Natural killer cell treated with Interleukin-12 subunit alpha and Interleukin-12 subunit beta and Interleukin-15 and Interleukin-18, amount 100 ng/mL, for 72 hours (primary cell): ENCODE measurements at places on chromosomes 2 and 18.

- no peak for DNase-seq
Observed at GRCh38 chr2:169619946-169620345, 35.8 kb downstream of the PPIG start.

GRCh38 chr2:126664639-126665038, 8.7 kb downstream of the GYPC start:
- no peak for DNase-seq

- no peak for DNase-seq
Observed at GRCh38 chr2:7450833-7451190, 533.6 kb downstream of the RNF144A start.

DNA sequence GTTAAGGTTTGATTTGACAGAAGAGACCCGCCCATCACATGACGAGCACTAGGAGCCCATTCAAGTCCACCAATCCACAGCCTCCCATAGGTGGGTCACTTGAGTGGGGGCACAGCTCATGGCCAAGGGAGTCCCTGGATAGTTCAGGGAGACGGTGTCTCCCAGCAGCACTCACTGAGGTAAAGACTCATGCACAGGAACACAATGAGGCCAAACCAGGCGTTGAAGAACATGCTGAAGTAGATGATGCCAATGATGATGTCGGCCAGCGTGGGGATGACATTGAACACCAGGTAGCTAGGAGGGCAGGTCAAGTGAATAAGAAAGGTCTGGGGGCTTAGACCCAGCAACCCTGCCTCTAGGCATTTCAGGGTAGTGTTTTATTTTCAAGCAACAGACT, 4.0 kb downstream of the ABCB6 start:
- no peak for DNase-seq

- no peak for DNase-seq
Observed at GRCh38 chr2:233124421-233125080, 64.4 kb downstream of the INPP5D start.

GRCh38 chr2:111005821-111006220, 114.9 kb upstream of the BCL2L11 start:
- no peak for DNase-seq

GRCh38 chr2:13758412-13758811, 874.1 kb upstream of the LRATD1 start:
- DNase-seq: no peak

DNA sequence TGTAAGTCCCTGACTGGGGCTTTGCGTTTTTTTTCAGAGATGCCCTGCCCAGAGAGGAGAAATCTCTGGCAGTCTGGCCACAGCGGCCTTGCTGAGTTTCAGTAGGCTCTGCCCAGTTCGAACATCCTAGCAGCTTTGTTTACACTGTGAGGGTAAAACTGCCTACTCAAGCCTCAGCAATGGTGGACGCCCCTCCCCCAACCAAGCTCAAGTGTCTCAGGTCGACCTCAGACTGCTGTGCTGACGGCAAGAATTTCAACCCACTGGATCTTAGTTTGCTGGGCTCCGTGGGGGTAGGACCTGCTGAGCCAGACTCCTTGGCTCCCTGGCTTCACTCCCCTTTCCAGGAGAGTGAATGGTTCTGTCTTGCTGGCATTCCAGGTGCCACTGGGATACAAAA, 31.7 kb downstream of the L3MBTL4 start:
- DNase-seq: no peak

DNA sequence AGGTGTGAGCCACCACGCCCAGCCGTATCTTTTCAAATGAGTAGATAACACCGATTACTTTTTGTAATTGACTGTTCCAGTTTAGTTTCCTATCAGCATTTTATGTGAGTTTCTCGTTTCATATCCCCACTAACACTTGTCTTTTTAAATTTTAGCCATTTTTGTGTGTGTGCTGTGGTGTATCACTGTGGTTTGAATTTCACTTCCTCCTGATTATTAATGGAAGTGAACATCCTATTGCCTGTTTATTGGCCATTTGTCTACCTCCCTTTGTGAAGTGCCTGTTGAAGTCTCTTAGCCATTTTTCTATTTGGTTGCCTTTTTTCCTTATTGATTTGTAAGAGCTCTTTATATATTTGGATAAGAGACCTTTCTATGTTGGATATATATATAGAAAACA, 91.7 kb upstream of the STON1 start:
- no peak for DNase-seq

DNA sequence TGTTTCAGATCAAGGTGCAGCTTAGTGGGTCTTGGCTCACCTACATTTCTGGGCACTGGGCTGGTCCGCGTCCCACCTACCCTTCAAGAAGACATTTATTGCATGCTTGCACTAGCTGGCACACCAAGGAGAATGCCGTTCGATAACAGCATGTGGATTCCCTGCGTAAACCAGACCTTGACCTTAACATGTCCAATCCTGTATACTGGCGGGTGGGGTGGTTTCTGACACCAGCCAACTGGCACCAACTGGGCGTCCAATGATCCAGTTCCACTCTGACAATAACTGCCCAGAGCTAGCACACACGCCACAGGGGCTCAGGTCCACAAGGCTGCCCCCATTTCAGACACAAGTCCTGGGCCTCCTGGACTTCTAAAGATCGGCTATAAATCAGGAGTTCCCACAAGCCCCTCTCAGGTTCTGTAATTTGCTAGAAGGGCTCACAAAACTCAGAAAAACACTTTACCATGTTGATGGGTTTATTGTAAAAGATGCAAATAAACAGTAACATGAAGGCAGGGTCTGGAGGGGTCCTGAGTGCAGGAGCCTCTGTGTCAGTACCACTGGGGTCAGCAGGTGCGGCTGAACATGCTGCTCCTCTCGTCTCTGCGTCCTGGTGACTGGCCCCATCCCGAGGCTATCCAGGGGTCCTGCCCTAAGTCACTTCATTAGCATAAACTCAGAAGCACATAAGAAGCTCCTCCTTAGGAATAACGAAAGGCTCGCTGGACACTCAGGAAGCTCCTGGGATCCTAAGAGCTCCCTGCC, 161.8 kb downstream of the HDAC4 start:
- DNase-seq: no peak

DNA sequence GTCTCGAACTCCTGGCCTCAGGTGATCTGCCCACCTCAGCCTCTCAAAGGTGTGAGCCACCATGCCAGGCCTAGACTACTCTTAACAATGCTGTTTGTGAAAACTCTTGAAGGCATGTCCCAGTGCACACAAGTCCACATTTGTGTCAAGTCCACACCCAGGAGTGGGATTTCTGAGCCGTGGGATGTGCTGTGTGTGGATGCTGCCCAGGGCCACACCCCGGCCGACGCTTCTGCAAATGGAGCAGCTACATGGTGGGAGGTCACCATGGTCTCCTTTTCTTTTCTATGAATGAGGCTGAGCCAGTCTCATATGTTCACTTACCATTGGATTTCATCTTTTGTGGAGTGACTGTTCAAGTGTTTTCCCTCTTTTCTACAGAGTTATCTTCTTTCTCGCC, 15.8 kb downstream of the SNED1 start:
- no peak for DNase-seq

- DNase-seq: no peak
Observed at GRCh38 chr2:86292571-86293515, 44.6 kb downstream of the REEP1 start.

DNA sequence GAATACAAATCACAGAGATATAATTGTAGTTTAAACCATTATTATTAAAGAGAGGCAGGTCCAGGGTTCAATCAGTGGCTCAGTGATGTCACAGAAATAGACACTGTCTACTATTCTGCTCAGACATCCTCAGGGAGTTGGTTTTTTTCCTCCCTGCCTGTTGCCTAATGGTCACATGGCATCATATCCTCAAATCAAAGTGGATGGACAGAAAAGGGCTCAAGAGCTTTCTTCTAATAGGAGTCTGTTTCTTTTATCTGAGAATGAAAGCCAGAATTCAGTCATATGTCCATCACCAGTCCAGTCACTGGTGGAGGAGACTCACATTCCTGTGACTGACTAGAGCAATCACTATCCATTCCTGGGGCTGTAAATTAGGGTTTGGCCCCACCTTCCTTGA, 27.9 kb upstream of the EPC2 start:
- no peak for DNase-seq

- no peak for DNase-seq
Observed at GRCh38 chr2:134818321-134818720, 20.1 kb upstream of the ACMSD start.

GRCh38 chr2:20348542-20348941, 2.1 kb downstream of the PUM2 start:
- no peak for DNase-seq

GRCh38 chr2:221484761-221485502, 87.2 kb downstream of the EPHA4 start:
- no peak for DNase-seq

- DNase-seq: no peak
Observed at GRCh38 chr18:23627321-23627720, 35.4 kb downstream of the ANKRD29 start.
